T-helper 17 cell (primary cell): ENCODE measurements at places on chromosomes 5 and 9.

DNA sequence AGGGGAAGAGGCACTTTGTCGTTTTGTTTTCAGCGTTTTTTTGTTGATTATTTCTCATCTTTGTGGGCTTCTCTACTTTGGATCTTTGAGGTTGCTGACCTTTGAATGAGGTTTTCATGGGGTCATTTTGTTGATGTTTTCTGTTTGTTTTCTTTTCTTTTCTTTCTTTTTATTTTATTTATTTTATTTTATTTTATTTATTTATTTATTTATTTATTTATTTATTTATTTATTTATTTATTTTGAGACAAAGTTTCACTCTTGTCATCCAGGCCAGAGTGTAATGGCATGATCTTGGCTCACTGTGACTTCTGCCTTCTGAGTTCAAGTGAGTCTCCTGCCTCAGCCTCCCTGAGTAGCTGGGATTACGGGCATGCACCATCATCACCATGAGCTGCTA lies 946.7 kb downstream of the TLE4 start:
- DNase-seq = no peak

DNA sequence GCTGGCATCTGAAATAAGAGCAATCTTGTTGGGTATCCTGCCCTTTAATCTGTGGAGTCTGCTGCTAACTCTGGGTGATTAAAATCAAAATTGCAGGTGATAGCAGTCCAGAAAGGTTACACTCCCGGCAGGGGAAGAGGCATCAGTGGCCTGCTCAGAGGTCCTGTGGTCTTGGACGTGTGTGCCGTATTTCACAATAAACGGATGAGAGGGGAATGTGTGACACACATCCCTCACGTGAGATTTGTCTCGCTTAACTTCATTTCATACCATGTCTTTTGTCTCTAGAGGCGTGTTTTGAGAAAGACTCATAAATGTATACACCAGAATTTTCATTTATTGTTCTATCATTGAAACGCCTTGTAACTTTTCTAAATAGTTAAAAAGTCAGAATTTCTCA lies 36.6 kb downstream of the FAM240B start:
- no peak for DNase-seq

- no peak for DNase-seq
Measured at GRCh38 chr9:93671020-93671338, 94.6 kb downstream of the PHF2 start.

DNA sequence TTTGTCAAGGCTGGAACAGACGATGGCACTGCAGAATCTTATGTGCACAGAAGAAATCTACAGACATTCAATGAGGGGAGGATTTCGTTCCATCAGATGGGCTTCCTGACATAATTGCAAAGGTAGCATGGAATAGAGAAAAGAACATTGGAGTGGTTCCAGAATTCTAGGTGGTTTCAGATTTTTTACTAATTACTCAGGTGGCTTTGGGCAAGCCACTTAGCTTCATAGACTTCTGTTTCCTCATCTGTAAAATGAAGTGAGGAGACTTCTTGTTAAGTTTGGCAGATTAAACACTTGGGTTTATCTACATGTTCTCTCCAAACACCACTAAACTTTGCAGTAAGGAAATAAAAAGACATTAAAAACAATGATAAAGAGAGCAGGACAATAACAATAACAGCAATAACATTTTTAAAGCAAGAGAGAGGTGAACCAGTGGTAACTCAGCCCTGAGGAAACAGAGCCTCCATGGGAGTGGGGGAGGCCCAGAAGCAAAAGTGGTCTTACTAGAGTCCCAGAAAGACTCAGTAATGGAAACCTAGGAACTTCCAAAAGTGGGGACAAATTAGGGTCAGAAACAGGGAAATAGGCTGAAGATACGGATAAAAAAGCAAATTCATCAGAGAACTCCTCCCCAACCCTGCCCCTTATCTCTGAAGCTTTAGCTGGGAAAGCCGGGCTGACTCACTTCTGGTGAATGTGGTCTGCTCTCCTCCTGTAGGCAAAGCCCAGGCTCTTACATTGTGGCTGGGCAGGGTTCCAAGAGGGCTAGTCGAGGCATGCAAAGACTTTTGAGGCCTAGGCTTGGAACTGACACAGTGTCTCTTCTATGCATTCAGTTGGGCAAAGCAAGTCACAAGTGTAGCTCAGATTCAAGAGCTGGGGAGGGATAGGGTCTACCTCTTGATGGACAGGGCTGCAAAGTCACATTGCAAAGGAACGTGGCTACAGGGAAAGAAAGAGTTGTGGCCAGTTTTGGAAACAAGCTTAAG lies 11.8 kb upstream of the ACTBL2 start:
- no peak for DNase-seq

GRCh38 chr9:88177371-88177770 lies 39.1 kb upstream of the SPATA31C2 start:
- no peak for DNase-seq

GRCh38 chr9:91334053-91334452 lies 27.7 kb downstream of the AUH start:
- no peak for DNase-seq

GRCh38 chr9:16214677-16215352 lies 655.7 kb downstream of the BNC2 start:
- no peak for DNase-seq

GRCh38 chr9:93918061-93918460 lies 37.1 kb downstream of the BARX1 start:
- DNase-seq = no peak

DNA sequence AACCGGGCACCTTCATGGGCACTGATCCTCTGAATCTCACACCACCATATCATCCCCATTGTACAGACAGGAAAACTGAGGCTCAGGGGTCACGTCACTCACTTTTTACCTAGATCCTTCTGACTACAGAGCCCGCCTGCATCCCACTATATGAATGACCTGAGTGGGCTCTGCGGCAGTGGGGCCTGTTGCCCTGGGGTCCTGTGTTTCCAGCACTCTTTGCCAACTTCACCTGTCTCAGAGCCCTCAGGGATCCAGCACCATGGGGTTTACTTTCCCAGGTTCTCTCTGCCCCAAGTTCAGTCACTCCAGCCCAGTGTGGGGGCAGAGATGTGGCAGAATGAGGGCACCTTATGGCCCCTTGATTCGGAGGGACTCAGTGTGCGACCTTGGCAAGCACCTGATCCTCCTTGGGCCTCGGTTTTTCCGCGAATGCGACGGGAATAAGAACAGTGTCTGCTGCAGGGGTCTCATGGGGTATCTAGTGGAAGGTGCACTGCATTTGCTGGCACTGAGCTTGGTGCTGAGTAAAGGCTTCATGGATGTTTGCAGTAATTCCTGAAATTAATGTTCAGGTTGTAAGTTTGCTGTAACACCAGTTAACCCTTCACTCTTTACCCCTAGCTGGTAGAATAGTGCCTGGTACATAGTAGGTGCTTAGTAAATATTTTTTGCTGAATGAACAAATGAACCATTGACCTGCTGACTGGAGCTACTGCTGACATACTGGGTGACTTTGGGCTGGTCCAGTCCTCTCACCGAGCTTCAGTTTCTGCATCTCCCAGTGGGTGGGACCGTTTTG lies 47.1 kb upstream of the BOD1 start:
- no peak for DNase-seq

DNA sequence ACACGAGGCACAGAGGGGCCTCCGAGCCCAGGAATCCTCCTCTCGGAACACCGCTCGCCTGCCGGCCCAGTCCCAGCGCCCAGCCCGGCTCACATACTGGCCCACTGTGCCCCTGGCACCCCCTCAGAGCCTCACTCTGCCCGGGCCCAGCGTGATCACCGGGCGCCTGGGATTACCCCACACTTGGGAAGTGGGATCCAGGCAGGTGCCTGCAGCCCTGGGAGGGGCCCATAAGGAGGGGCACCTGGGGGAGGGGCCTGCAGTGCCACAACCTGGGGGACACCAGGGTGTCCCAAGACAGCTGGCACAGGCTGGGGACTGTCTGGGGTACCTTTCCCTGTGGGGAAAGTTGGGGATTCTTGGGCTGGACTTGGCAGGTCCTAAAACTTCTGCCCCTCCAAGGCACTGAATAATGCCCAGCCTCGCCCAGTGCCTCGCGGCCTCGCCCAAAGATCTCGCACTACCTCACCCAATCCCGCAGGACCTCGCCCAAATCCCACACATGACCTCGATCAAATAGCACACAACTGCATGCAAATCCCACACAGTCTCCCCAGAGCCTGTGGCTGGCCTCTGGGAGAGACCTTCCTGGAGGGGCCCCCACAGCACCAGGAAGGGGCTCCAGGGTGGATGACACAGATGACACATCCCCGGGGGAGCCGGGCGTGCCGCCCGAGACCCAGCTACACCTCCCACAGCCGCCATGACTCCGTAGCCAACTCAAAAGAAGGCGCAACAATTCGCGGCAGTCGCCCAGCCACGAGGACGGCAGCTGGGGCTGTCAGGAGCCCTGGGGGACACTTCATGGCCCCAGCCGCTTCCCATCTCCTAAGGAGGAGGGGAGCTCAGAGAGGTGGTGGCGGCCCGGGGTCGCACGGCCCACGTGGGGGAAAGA lies 13.7 kb downstream of the NOTCH1 start:
- DNase-seq = no peak

DNA sequence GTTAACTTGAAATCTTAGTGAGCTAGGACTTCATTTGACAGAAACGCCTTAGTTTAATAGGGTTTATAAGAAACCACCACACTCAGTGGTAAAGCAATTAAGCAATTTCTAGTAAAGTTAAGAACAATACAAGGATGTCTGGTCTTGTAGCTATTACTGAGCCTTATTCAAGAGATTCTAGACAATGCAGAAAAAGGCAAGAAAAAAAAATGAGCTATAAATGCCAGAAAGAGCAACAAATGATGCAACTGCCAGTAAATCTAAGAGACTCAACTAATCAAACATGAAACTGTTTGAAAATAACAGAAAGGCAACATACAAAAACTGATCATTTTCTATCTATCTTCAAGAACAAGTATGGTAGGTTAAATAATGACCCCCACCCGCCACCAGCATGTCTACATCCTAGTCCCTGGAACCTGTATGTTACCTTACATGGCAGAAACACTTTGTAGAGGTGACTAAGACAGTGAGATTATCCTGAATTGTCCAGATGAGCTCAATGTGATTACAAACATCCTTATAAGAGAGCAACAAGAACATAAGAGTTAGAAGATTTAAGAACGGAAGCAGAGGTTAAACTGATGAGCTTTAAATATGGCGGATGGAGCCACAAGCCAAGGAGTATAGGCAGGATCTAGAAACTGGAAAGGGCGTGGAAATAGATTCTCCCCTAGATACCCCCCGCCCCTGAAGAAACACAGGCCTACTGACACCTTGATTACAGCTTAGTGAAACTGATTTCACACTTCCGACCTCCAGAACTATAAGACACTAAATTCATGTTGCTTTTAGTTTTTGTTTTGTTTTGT lies 93.0 kb downstream of the SUSD1 start:
- no peak for DNase-seq

- no peak for DNase-seq
Measured at GRCh38 chr9:137194909-137195308, 5.6 kb downstream of the TPRN start.

- no peak for DNase-seq
Measured at GRCh38 chr5:110853267-110853666, 114.5 kb downstream of the SLC25A46 start.

- no peak for DNase-seq
Measured at GRCh38 chr9:137391411-137391754, 31.6 kb downstream of the EXD3 start.

GRCh38 chr5:58983526-58984452 lies 400.9 kb downstream of the RAB3C start:
- DNase-seq = no peak
